Vagina (tissue), 2 donors: ENCODE measurements at places on chromosomes 13 and 19.

DNA sequence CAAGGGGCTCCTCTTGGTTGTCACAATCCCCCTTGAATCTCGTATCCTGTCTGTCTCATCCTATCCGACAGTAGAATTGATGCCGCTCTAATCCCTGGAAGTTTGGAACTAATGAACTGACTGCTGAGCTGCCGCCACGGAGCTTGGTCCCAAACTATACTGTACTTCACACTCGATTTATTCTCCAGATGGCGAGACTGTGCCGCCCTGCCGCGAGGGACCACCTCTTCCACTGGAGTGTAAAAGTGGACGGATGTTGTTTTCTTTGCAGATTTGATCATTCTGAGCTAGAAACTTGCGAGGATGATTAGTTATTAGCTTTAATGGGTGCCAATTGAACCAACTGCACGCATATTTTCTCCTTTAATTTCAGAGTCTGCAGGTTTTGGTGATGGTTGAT lies 117.2 kb downstream of the ZIC5 start:
- no peak for DNase-seq

DNA sequence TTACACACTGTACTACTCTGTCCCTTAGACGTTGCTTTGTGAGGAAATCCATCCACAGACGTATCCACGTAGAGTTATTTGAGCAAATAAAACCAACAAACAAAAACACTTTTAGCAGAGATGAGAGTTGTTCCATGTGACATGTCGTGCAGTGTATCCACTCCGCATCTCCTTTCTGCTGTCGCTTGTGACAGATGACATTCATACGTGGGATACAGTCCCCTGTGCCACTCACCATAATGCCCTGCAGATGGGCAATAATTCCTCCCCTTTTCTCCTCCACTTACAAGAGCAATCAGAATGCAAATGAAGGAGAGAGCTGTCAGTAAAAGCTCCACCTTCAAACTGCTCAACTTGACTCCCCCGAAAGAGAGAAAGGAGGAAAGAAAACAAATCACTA lies 26.0 kb downstream of the IRS2 start:
- no peak for DNase-seq

DNA sequence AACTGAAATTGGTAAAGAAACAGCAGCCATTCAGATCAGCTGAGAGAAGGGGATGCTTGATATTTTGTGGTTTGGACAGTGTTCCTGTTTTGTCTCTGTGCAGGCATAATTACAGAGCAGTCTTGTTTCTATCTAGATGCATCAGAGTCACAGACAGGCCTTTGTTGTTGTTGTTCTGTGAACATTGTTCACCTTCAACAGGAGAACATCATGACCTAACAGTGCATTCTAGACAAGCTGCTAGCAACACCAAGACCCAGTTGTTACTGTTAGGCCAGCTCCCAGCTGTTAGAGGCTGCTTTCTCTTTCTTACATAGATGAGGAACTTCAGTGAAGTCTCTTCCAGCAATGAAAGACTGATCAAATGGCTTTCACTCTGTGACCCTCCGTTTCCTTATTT lies 8.5 kb upstream of the LSR start:
- no peak for DNase-seq

DNA sequence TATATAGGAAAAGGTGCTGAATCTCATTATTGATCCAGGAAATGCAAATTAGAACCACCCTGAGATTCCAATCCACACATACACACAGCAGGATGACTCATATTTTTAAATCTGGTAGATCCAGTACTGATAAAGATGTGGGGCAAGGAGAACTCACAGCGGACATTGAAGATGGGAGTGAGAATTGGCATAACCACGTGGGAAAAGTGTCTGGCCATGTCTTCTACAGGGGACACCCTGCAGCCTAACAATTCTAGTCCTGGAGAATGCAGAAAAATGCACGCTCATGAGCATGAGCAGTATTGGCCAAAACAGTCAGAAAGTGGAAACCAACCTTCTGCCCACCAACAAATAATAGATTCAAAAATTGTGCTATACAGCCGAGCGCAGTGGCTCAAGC lies 13.5 kb upstream of the BCL3 start:
- no peak for DNase-seq

GRCh38 chr19:44258835-44259413 lies 762 bp upstream of the ZNF233 start:
- no peak for DNase-seq

DNA sequence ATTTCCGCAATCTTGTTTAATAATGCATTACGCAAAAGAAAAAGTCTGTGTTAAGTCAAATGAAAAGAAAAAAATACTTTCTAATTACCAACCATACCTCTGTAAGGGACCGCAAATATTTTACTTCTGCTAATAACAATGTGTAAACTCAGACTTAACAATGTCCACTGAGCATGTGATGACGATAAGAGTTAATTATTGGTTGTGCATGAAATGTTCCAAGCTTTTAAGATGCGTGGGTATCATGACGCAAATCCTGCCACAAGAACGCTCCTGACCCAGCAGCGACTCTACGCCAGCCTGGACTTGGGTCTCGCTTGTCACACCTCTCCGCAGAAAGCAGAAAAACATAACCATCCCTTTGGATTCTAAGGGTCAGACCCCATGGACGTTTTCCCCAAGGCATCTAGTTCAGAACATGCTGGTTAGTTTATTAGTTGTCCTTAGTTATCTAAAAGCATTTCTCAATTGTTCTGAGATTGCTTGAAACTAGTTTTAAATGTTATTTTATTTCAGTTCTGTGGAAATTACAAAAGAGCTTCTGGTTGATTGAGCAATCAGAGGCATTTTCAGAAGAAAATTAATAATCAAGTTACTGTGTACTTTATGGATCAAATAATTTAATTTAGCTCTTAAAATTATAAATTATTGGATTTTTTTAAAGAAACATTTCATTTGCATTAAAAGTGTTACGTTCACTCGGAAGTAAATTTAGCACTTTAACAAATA lies 779.9 kb upstream of the ARGLU1 start:
- no peak for DNase-seq

- DNase-seq = no peak
These were observed 18.6 kb downstream of the DEDD2 start for GRCh38 chr19:42198676-42199439.

DNA sequence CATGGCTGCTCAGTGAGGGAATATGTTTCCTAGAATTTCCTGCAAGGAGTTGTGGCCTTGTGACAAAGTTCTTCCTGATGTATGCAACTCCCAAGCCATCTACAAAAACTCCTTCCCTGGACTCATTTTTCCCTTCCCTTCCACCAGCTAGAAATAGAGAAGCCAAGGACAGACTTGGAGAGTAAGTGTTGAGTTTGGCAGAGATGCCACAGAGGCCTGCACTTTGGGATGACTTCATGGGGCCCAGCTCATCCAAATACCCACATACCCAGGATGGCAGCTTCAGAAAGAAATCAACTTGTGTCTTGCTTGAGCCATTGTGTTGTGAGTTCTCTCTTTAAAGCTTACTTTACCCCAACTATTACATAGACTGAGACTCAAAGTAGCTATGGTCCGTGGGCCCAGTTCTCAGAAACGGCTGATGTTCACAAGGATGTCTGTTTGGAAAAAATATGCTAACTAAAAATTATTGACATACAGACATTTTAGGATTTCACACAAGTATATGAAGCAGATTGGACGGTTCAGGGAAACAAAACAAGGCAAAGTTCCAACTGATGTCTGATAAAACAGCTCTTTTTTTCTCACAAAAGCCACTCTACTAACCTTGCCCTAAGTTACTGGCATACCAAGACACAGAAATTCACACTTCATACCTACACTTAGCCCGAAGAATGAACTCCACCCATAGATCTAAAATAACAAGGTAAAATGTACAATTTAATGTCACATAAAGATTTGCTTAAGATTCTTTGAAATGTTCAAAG lies 107.9 kb downstream of the NALCN start:
- DNase-seq = no peak

DNA sequence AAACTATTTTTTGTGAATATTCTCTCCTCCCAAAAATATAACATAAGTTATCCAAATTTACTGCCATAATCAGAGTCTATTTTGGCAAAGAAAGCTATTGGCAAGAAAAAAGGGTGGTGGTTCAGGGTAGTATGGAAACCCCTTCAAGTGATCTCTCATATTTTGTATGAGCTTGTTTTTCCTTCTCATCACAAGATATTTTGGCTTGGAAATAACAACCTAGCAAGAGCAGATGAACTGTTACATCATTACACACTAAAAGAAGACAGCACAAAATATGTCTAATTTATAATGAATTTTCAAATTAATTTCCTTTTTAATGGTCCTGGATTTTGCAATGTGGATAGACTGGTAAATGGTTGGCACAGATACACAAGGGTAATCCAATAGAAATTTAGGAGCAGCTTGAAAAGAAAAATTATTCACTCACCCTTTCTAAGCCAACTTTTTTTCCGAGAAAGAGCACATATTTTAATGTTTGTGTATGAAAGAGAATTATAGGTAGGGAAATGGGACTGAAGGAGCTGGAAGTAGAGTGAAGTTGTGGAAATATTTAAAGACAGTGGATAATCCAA lies 225.1 kb downstream of the EFNB2 start:
- no peak for DNase-seq
